ENCODE measurements at places on chromosomes 11 and 22. TPM values are rescaled to one million over a fixed set of nuclear protein-coding genes. Genes with fewer than 3 reads are reported as not detected.

Gene VSTM5
- total RNA-seq, result not detected

Gene PPFIBP2
- 48.1 TPM for total RNA-seq

Gene TIGD3
- total RNA-seq, result not detected

Gene RASL10A
- not detected for total RNA-seq

Gene MS4A4E
- total RNA-seq, result 1.7 TPM

DNA sequence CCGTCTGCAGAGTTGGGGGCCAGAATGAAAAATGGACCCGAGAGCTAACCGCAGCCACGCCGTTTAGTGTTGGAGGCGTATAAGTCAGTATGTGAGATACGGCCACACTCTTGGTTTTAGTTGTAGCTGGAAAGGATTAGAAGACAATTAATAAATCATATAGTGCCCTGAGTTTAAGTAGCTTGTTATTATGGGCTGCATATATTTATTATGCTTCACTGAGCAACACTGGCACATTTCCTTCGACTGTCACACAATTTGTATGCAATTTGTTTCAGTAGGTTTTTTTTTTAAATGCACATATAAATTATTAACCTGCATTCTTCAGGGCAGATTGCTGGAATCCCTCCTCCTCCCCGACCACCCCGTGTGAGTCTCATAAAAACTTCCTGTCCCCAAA, 56.9 kb downstream of the PKNOX2 start:
- DNase-seq, result no peak

DNA sequence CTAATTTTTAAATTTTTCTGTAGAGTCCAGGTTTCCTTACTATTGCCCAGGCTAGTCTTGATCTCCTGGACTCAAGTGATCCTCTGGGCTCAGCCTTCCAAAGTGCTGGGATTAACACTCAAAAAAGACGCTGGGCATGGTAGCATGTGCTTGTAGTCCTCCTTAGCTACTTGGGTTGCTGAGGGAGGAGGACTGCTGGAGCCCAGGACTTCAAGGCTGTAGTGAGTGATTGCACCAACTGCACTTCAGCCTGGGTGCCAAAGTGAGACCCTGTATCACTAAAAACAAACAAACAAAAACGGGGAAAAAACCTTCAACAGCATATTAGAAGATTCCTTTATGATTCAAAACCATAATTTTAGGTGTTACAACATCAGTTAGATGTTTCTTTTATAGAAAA, 44.6 kb downstream of the RSF1 start:
- DNase-seq, result no peak

- DNase-seq, result no peak
Measured at GRCh38 chr11:19279451-19279850, 38.7 kb upstream of the E2F8 start.

DNA sequence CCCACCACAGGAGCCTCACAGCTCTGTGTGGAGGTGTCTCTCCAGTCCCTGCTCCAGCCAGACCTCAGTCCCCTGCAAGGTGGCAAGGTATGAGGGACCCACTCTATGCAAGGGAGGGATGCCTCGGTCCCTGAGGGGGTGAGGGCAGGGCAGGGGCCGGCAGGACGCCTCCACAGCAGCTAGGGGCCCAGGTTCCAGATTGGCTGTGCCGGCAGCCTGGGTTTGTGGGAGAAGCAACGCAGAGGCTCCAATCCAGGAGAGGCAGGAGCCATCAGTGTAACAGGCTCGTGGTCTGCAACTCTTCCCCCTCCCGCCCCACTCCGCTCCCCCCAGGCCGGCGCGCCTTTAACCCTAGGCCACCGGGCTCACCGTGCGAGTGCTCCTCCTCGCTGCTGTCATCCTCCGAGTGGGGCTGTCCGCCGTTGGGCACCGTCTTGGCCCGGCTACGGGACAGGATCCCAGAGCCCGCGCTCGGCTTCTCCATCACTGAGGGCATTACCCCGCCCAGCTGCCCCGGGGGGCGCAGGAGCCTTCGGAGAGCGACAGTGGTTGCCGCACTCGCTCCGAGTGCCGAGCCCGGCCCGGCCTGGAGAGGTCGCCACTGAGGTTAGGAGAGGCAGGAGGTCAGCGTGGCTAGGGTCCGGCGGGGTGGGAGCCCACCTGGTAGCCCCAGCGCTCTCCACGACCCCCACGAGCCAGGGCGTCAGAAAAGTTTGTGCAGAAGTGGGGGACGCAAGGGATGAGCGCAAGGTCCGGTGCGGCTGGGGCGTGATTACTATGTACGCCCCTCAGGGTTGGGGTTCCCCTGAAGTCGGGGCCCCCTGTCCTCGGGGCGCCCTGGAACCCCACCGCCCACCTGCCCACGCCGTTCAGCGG, 765 bp downstream of the RCOR2 start:
- no peak for DNase-seq

- DNase-seq, result no peak
Measured at GRCh38 chr11:134372961-134373360, 39.1 kb downstream of the B3GAT1 start.

GRCh38 chr11:60974726-60975125, 3.2 kb downstream of the CD6 start:
- DNase-seq, result no peak

- DNase-seq, result no peak
Measured at GRCh38 chr11:102050927-102051575, 3.8 kb downstream of the CFAP300 start.

DNA sequence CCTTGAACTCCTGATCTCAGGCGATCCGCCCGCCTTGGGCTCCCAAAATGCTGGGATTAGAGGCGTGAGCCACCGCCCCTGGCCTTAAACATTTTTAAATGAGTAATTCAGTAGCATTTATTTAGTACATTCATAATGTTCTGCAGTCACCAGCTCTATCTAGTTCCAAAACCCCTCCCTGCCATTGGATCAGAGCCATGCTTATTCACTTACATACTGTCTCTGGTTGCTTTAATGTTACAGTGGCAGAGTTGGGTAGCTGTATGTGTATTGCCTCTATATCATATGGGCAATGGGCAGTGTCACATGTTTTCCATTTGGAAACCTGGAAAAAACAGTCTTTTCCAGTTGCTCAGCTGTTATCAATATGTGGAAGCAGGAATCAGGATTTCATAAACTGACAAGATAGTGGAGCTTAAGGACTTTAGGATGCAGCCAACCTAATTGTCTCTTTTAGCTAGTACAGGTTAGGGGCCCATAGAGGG, 10.5 kb downstream of the COA4 start:
- no peak for DNase-seq

DNA sequence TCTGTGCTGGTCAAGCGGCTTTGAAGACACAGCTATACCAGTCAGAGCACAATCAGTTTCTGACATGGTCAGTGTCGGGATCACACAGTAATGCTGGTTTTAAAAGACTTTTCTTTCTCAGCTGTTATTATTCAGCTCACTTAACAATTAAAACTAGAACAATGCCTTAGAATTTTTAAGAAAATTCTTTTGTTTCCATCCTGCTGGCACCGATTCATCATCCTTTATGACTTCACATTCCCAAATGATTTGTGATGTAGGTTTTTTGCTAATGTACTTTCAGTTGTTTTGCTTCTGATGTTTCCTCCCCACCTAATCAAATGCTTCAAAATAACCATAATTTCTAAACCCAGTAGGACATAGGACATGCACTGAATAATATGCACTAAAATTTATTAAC, 34.5 kb upstream of the OLFML1 start:
- DNase-seq, result no peak

GRCh38 chr11:74057249-74058151, 48.6 kb upstream of the UCP3 start:
- DNase-seq, result no peak

DNA sequence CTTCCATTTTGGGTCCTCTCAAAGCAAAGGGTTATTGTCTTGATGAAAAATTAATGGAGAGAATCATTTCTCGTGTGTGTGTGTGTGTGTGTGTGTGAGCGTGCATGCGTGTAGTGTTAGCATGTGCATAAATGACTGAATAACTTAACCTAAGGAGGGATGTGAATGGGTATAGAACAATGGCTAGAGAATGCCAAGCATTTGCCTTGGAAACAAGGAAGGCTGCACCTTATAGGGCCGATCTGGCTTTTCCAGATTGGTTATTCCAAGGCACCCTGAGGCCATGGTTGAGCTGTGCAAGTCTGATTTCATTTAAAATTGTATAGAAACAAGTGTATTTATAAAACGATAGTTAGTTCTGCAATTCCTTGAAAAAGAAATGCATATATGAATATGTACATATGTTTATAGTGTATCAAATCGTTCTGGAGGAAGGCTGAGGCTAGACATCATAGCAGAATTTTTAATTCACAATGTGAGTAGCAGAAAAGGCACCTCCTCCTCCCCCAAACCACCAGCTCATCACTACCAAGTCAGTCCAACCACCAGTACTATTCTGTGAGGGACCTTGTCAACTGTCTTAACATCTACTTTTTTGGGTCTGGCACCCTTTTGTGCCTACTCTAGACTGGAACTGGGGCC, 322.7 kb upstream of the ISX start:
- DNase-seq, result no peak

Data from vagina (tissue), 2 donors.